ENCODE measurements at places on chromosomes 6 and 20. TPM values are rescaled to one million over a fixed set of nuclear protein-coding genes. Genes with fewer than 3 reads are reported as not detected.

RAB44 gene
- total RNA-seq: 0.07 TPM

SLC32A1 gene
- not detected for total RNA-seq

INSM1 gene
- not detected for total RNA-seq

CALHM5 gene
- 0.34 TPM for total RNA-seq

FHL5 gene
- not detected for total RNA-seq

BMP2 gene
- total RNA-seq: 17.2 TPM

C6orf163 gene
- 0.55 TPM for total RNA-seq

CFAP61 gene
- not detected for total RNA-seq

SEMG1 gene
- total RNA-seq: not detected

HLA-F gene
- total RNA-seq: 9.0 TPM

DEFB132 gene
- not detected for total RNA-seq

SCUBE3 gene
- 1.4 TPM for total RNA-seq

CST4 gene
- total RNA-seq: not detected

SLC26A8 gene
- total RNA-seq: not detected

COL12A1 gene
- 19.2 TPM for total RNA-seq

COL10A1 gene
- total RNA-seq: not detected

MICB gene
- total RNA-seq: 8.1 TPM

RIPPLY2 gene
- total RNA-seq: not detected

SLC18B1 gene
- 10.7 TPM for total RNA-seq

PTCRA gene
- not detected for total RNA-seq

C6orf141 gene
- 6.5 TPM for total RNA-seq

CST1 gene
- not detected for total RNA-seq

OLIG3 gene
- total RNA-seq: not detected
